GM12878 (cell line): ENCODE measurements at places on chromosomes 3 and 15. TPM values are rescaled to one million over a fixed set of nuclear protein-coding genes. Genes with fewer than 3 reads are reported as not detected.

Gene FBXW12
- polyA plus RNA-seq, result not detected in 2 replicates

Gene DPPA2
- polyA plus RNA-seq, result not detected in 2 replicates

Gene NEDD4
- 4.0 and 4.3 TPM in 2 replicates for polyA plus RNA-seq

Gene MTHFS
- polyA plus RNA-seq, result 79.1 and 81.9 TPM in 2 replicates

Gene PATL2
- 4.2 and 6.8 TPM in 2 replicates for polyA plus RNA-seq

Gene COMMD2
- 61.1 and 65.0 TPM in 2 replicates for polyA plus RNA-seq

Gene PRTG
- polyA plus RNA-seq, result not detected in 2 replicates

Gene INSYN1
- not detected in 2 replicates for polyA plus RNA-seq

Gene TRH
- polyA plus RNA-seq, result not detected in 2 replicates

Gene ZPLD1
- polyA plus RNA-seq, result not detected in 2 replicates

Gene TGFBR2
- 0.08 TPM in 1 of 2 replicates, not detected in the other for polyA plus RNA-seq

Gene HRG
- not detected in 2 replicates for polyA plus RNA-seq

Gene APBA2
- polyA plus RNA-seq, result 0.06 TPM in 2 replicates

Gene SAMD7
- polyA plus RNA-seq, result 0.11 TPM in 1 of 2 replicates, not detected in the other

Gene GOLGA8S
- polyA plus RNA-seq, result not detected in 2 replicates

Gene ATXN7
- 0.36 and 1.2 TPM in 2 replicates for polyA plus RNA-seq

Gene TGM4
- polyA plus RNA-seq, result not detected in 2 replicates

Gene FHIT
- polyA plus RNA-seq, result 12.7 and 14.6 TPM in 2 replicates

Gene HSPBAP1
- polyA plus RNA-seq, result 10.3 and 11.2 TPM in 2 replicates

Gene RAB6B
- 0.09 and 0.22 TPM in 2 replicates for polyA plus RNA-seq

Gene HTR3E
- polyA plus RNA-seq, result not detected in 2 replicates

Gene CCRL2
- 1.7 and 2.0 TPM in 2 replicates for polyA plus RNA-seq

Gene XRN1
- polyA plus RNA-seq, result 10.0 and 12.4 TPM in 2 replicates

Gene CLDN18
- polyA plus RNA-seq, result 0.28 TPM in 1 of 2 replicates, not detected in the other

Gene TEX55
- not detected in 2 replicates for polyA plus RNA-seq
